ENCODE measurements at places on chromosomes 7 and 10.

DNA sequence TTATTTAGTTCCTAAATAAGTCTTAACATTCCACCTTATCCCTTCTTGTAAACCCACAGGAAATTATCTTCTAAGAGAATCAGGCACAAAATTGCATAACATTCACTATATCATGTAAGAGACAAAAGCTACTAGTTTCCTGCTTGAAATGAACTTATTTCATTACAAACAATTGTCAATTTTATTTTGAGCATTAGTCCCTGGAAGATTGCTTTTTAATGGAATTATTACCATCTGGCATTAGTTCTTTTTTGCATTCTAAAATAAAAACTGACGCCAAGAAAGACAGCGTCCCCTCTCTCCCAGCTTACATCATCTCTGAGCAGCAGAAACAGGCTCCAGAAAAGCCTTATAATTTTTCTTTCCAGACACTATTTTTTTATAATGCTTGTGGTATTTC is 121.8 kb downstream of the NOC3L start:
- DNase-seq, result no peak

DNA sequence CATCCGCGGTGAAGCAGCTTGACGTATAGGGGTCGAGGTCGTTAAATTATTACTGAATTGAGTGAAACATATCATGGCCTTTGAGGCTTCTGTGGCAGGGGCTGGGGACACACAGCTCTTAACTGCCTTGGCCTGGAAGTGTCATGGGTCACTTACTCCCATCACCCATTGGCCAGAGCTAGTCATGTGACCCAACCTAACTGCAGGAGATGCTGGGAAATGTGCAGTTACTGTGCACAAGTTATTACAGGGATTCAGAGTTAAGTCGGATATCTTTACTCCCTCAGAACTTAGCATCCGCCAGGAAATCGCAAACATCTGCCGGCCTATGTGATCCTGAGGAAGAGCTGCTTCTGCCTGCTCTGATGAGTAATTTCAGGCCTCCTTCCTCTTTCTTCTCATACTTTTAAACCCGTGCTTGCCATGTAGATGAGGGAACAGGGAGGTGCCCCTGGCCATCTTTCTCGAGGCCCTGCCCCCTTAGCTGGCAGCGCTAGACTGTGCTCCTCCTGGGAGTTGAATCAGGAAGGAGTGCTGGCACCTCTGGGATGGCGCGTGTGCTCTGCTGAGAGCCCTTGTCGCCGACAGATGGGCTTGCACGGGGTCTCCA is 203.6 kb downstream of the TCF7L2 start:
- DNase-seq, result no peak

DNA sequence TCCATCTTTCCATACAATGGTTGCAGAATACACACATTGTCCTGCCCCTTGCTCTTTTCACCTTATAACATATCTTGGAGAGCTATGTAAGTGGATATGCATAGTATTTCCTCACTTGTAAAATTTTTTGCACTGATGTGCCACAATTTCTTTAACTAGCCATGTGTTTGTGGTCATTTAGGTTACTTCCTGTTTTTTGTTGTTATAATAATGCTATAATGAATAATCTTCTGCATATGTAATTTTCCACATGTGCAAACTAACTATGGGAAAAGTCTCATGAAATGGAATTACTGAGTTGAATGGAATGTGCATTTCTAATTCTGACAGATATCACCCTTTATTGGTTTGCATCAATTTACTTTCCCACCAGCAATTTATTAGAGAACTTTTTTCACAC is 2.8 kb downstream of the TAS2R41 start:
- no peak for DNase-seq

- no peak for DNase-seq
Measured at GRCh38 chr7:40474790-40475680, 340.2 kb downstream of the SUGCT start.

DNA sequence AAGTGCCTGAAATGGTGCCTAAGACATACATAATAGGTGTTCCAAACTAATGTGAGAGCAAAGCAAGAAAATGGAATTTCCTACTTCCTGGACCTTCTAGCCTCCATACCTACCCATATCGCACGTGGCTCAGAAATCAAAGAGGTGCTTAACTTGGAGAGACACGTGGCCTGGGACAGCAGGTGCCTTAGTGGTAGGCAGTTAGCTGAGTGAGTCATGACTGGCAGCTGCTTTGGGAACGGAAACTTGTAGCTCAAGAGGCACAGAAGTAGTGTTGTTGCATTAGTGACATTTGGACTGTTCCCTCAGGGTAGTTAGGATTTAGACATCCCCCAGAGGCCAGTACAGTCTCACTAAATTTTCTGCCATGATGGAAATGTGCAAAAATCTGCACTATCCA is 12.0 kb upstream of the BMPER start:
- no peak for DNase-seq

GRCh38 chr7:8176370-8177081 is 85.4 kb downstream of the ICA1 start:
- DNase-seq, result no peak

DNA sequence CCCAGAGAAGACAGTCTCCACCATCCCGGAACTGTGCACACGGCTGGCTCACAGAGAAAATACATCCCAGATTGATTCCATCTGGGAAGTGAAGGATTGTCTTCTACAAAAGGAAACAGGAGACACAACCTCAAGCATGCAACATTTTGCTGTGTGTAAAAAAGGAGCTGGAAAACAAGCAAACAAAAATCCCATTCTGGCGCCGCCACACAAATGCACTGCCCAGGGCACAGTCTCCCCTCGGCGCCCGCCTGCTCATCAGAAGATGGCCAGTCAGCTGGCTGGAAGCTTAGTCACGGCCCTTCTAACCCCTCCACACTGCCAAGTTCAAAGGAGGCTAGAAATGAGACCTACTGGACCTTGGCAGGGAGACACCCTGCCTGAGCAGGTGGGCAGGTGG is 14.1 kb upstream of the CYTH3 start:
- no peak for DNase-seq

GRCh38 chr7:89334797-89335196 is 539.3 kb upstream of the TEX47 start:
- DNase-seq, result no peak

DNA sequence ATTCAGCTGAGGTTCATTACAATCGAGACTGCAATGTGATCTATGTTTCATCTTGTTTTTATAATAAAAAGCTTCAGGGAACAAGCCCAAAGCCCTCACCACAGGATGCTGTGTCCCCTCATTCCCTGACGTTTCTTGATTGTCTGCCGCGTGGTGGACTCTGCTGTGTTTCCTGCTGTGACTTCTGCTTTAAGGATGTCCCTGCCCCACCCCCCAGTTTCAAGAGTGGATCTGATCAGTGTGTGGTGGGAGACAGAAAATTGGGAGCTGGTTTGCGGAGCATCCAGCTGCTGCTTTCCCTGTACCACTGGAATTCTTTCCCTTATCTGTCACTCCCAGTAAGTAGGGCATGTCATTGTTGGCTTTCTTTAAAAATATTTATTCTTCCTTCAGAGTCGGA is 86.2 kb downstream of the CREM start:
- no peak for DNase-seq

All from D341Med (cell line).